ENCODE measurements at places on chromosomes 7 and 10. TPM values are rescaled to one million over a fixed set of nuclear protein-coding genes. Genes with fewer than 3 reads are reported as not detected.

The CTTNBP2 gene
- 0.12 TPM for total RNA-seq

The PRF1 gene
- not detected for total RNA-seq

The ENKUR gene
- 0.23 TPM for total RNA-seq

The PAPSS2 gene
- 168 TPM for total RNA-seq

The DDC gene
- total RNA-seq = not detected

The ZNF107 gene
- 1.2 TPM for total RNA-seq

The FANK1 gene
- total RNA-seq = 13.9 TPM

The MDFIC gene
- 22.5 TPM for total RNA-seq

The CYP26C1 gene
- total RNA-seq = 0.23 TPM

The VWDE gene
- not detected for total RNA-seq

The ADAM8 gene
- 0.60 TPM for total RNA-seq

The PLCE1 gene
- total RNA-seq = 1.3 TPM

The AKR1D1 gene
- not detected for total RNA-seq

The RBP3 gene
- under 0.01 TPM for total RNA-seq

The PDK4 gene
- total RNA-seq = 0.15 TPM

The ARMH3 gene
- 6.4 TPM for total RNA-seq

The UBE2D1 gene
- 7.3 TPM for total RNA-seq

The MLXIPL gene
- not detected for total RNA-seq

The PRKCQ gene
- under 0.01 TPM for total RNA-seq

The DNAH11 gene
- total RNA-seq = 0.59 TPM

The UTF1 gene
- not detected for total RNA-seq

The AGR3 gene
- total RNA-seq = not detected

The VKORC1L1 gene
- 10.1 TPM for total RNA-seq

The AKR1C2 gene
- 13.3 TPM for total RNA-seq

The LRRD1 gene
- total RNA-seq = under 0.01 TPM

The FAM185A gene
- total RNA-seq = 8.8 TPM

The NKX1-2 gene
- not detected for total RNA-seq

The TMEM178B gene
- total RNA-seq = 0.08 TPM

The CHST3 gene
- 32.2 TPM for total RNA-seq

The OR6B1 gene
- not detected for total RNA-seq

The PRKAR2B gene
- total RNA-seq = 1.5 TPM

The LDB3 gene
- total RNA-seq = 0.08 TPM

The PYROXD2 gene
- total RNA-seq = 16.7 TPM

The HNRNPA2B1 gene
- total RNA-seq = 94.1 TPM

The CALU gene
- total RNA-seq = 1,133 TPM

The ASIC3 gene
- not detected for total RNA-seq

The MUC3A gene
- not detected for total RNA-seq

The CFTR gene
- not detected for total RNA-seq

The CALML5 gene
- total RNA-seq = not detected

Data from smooth muscle cell of the coronary artery (primary cell).